ENCODE measurements at places on chromosomes 12 and 14. TPM values are rescaled to one million over a fixed set of nuclear protein-coding genes. Genes with fewer than 3 reads are reported as not detected.
A peak's percentile ranks its signal among the peaks of the same experiment; 100 is the strongest.

GRCh38 chr12:94165670-94166364 lies 17.4 kb downstream of the PLXNC1 start:
- DNase-seq: no peak

DNA sequence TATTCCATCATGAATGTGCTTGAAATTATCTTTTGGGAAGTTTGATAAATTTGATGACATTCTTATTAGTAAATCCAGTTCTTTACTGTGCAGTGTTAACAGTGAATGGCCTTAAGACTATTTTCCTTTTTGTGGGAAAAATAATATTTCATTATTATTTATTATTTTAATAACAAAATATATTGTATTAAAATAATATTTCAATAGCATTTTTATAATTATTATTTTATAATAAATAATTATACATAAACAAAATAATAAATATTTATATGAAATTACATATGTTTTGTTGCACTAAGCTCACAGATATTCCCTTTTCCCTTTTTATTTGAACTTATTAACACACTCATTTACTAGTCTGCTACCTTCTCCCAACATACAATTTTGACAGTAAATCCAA lies 33.6 kb downstream of the PIK3C2G start:
- no peak for DNase-seq

GRCh38 chr14:32054536-32054935 lies 22.6 kb upstream of the ARHGAP5 start:
- DNase-seq: no peak

SRP54 gene
- total RNA-seq: 96.4 TPM

SOAT2 gene
- 0.59 TPM for total RNA-seq

DNA sequence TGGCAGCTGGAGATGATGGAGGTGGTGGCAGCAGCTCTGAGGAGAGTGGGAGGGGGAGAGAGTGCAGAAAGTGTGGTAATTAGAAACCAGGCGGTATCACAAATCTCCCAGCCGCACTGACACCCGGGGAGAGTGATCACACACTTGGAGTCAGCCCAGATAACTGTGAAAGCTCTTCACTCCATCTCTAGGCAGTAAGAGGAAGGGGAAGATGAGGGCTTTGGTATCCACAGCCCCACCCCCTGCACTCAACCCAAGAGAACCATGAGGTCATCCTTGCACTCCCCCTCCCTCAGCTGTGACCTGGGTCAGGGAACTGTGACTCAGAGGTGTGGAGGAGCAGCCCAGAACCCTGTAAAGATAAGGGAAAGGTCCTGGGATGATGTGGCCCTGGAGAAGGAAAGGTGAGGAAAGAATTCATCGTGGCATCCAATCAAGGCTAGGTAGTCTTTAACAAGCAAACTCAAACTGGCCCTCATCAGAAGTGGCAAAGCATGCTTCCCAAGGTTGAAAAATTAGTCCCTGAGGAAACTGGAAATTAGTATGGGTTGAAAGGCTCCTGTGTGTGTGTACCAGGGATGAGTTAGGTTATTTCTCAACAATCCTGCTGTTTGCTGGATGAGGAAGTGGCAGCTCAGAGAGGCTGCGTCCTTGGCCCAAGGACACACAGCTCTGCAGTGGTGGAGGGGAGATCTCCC lies 111.0 kb upstream of the LHX5 start:
- no peak for DNase-seq

DNA sequence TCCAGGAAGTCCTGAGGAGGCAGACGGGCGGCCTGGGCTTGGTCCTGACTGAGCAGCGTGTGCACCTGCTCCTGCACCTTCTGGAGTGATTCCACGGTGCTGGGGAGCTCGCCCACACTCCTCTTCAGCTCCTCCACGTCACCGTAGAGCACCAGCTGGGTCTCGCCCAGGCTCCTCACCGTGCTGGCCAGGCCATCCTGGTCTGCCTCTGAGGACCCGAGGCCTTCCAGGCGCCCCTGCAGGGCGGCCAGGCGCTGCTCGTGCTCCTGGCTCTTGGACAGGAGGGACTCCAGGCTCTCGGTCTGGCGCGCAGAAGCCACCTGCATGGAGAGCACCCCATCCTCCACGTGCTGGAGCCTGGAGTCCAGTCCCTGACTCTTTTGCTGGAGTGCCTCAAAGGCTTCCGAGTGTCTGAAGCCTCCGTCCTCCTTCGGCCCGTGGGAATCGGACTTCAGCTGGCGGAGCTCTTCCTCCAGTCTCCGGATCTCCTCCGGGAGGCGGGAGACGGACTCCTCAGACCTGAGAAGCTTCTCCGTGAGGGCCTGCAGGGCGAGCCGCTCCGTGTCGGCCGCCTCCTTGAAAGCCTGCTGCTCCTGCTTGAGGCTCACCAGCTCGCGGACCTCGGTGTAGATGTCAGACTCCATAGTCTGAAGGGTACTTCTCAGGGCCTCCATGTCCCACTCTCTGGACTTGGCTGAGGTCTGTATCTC lies 8.4 kb downstream of the CKAP4 start:
- no peak for DNase-seq

- DNase-seq: no peak
Measured at GRCh38 chr12:28234444-28234843, 44.2 kb downstream of the CCDC91 start.

- DNase-seq: no peak
Measured at GRCh38 chr14:68586896-68587751, 205.7 kb downstream of the ZFP36L1 start.

TGM1 gene
- total RNA-seq: 7.9 TPM

- no peak for DNase-seq
Measured at GRCh38 chr12:41701943-41702601, 442.6 kb downstream of the GXYLT1 start.

ITGB7 gene
- 71.4 TPM for total RNA-seq

DNA sequence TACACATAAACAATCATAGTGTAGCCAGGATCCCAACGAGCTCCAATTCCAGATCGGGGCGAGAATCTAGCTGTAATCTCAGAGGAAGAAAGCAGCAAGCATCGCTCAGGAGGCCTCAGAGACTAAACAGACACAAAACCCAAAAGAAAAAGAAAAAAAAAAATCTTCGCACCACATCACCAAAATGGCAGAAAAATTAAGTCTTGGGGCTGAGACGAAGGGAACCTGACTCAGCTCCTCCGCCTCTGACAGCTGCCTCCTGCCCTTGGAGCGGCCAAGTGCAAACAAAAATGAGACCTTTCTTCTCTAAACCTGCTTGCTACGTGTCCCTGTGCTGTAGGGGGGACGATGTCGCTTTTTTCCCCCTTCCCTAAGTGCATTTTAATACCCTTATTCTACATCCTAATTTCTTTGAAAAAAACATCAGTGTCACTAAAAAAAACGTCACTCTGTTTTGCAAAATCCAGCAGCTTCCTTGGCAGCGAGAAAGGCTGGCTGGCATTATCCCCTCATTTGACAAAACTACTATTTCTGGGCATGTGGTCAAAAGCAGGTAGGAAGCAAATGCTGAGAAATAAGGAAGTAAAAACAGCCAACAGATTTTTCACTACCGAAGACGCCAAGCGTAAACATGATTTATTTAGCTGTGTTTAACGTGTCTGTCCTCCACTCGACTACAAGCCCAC lies 30.5 kb downstream of the BCL11B start:
- no peak for DNase-seq

DNA sequence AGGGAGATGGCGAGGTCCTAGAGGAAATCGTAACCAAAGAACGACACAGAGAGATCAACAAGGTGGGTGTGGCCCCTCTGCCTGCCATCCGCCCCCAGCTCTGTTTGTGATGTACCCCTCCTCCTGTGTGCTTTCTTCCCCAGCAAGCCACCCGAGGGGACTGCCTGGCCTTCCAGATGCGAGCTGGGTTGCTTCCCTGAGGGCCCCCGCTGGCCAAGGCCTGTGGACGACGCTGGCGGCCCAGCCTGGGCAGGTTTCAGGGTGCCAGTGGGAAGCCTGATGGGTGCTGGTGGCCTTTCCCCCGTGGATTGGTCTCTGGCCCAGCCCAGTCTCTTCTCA lies 2.0 kb downstream of the ARL6IP4 start:
- no peak for DNase-seq

GRCh38 chr12:71448150-71448581 lies 8.6 kb downstream of the LGR5 start:
- DNase-seq: no peak

- DNase-seq: no peak
Measured at GRCh38 chr14:96205059-96205977, 679 bp downstream of the BDKRB2 start.

GRCh38 chr14:72880820-72881219 lies 13.1 kb downstream of the DPF3 start:
- no peak for DNase-seq

LBHD2 gene
- not detected for total RNA-seq

- no peak for DNase-seq
Measured at GRCh38 chr12:99772274-99772673, 124.7 kb downstream of the GARIN6 start.

DNA sequence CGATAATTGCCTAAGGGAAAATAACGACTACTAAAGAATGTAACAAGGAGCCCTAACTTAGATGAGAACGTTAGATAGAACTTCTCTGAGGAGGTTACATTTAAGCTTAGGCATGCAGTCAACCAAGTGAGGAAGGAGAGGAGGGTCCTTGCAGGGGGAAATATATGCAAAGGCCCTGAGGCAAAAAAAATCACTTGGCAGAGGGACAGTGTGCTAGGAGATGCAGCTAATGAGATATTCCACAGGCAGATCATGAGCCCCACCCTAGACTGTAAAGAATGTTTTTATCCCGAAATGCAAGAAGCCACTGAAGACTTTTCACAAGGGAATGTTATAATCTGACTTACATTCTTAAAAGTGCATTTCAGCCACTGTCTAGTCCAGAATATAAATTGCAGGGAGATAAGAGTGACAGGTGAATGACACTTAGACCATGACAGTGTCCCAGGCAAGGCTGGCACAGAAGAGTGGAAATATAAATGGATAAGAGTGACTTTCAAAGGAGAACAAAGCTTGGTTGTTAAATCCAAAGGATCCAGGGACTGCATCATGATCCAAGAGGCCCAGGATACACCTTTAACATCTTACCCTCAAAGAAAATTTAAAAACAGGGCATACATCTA lies 61.0 kb downstream of the PPM1H start:
- DNase-seq: no peak

FZD10 gene
- total RNA-seq: not detected

DNA sequence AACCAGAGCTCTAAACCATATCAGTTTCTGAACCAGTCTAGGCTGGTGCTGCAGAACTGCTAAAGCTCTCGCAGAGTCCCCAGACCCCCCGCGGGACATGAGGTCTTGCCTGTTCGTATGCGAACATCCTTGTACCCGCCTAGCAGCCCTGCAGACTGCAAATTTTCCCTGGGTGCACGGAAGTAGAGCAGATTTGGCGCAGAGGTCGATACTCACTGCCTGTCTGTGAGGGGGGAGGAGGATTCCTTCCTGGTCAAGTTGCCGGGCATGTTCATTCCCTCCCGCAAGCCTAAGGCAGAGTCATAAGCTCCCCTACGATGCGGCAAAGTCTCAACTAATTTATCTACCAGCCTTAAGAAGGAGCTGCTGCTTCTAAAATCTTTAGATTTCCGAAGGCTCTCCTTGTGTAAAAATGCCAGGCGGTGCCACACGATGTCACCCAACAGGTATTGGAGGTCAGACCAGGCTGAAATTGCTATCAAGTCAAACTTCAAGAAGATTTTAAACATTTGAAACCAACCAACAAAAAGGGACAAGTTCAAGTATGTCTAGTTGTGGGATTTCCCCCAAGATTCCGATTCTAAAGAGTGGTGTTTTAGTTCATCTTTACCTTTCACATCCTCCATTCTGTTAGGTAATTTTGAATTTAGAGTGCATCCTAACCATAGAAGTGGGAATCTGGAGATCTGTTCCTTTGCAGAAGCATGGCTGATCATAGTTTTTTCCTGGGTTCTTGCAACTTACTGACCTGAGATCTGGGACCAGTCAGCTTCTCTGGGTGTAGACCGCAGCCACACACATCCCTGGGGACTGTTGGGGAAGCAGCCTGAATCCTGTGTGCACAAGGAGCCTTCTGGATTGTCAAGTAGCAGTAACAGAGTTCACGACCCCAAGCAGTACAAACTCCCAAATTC lies 1.6 kb upstream of the PAX9 start:
- DNase-seq: no peak

DNA sequence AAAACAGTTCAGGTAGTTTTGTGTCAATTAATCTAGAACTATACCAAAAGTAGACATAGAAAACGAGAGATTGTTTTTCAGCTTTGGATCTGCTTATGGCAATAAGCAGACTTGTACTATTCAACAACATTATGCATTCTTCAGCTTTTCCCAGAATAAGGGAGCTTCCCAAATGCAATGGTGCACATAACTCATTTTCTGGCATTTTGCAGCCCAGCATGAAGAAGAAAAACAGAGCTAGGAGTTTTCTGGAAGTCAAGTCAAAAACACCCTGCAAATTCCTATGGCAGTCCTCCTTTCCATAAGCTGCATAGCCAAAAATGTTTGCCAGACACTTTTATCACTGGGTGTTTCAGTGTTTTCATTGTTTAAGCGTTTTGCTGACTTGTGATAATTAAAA lies 314.7 kb downstream of the NAV3 start:
- no peak for DNase-seq

ALDH2 gene
- total RNA-seq: 3.2 TPM

- no peak for DNase-seq
Measured at GRCh38 chr12:69789351-69789750, 35.7 kb upstream of the MYRFL start.

- DNase-seq: no peak
Measured at GRCh38 chr12:8453796-8454195, 2.0 kb upstream of the CLEC6A start.

- DNase-seq: no peak
Measured at GRCh38 chr12:117071009-117071408, 28.2 kb downstream of the TESC start.

GRCh38 chr12:43882578-43883178 lies 46.8 kb downstream of the TMEM117 start:
- DNase-seq: peak; percentile 10
